ENCODE measurements at places on chromosomes 5 and 9. TPM values are rescaled to one million over a fixed set of nuclear protein-coding genes. Genes with fewer than 3 reads are reported as not detected.

ARSI gene
- total RNA-seq: 4.2 TPM

STING1 gene
- 0.19 TPM for total RNA-seq

SURF6 gene
- 32.9 TPM for total RNA-seq

MAPK9 gene
- 40.6 TPM for total RNA-seq

MSX2 gene
- total RNA-seq: 0.93 TPM

SLC34A3 gene
- not detected for total RNA-seq

SCGB3A2 gene
- not detected for total RNA-seq

DNA sequence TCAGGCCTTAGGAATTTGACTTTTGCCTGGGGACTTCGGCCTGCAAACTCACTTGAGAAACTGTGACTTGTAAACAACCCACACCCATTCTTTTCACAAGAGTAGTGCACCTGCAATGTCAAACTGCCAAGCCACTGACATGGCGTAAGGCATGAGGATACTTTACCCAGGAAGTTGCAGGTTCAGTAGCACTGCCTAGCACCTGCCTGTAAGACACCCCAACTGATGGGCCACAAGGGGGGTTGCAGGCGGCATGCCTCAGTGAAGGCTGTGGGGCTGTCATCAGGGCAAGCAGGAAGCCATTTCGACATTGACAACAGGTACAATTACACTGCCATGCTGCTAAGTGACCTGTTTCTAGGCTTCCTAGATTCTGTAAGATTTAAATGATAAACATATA, 41.3 kb upstream of the RASGEF1C start:
- no peak overlapping the region for H3K27ac ChIP-seq
- H3K4me3 ChIP-seq: no peak overlapping the region
- DNase-seq: no peak
- H3K36me3 ChIP-seq: peaks cover 3% of the 10 kb centered on the region

DNA sequence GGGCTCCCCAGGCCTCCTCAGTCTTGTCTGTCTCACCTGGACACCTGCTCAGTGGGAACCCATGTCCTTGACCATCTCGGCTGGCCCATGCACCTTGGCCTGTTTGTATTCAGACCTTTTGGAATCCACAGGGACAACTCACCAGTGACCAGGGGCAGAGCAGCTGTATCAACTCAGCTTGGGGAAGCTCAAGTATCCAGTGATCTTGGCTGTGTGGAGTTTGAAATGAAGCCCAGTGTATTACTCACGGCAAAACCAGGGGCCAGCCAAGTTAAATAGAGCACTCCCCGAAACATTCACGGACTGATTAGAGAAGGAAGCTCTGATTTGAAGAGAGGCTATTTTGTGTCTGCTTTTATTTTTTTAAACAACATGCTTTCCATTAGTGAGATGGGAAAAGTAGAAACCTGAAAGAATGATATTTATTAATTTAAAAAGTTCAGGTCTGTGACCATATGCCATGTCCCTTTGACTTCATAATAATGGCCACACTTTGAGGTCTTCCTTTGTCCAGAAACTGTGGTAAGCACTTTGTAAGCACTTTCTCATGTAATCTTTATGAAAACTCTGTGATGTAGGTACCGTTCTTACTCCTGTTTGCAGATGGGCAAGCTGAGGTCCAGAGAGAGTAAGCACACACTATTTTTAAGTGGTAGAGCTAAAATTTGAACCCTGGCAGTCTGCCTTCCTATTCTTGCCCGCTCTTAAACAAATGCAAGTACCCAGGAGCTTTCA, 656.5 kb downstream of the BNC2 start:
- no peaks in the 10 kb centered on the region for H3K36me3 ChIP-seq
- H3K27ac ChIP-seq: no peak overlapping the region
- H3K4me3 ChIP-seq: no peak overlapping the region
- no peaks in the 10 kb centered on the region for H3K4me1 ChIP-seq

- H3K4me1 ChIP-seq: no peaks in the 10 kb centered on the region
- DNase-seq: no peak
- H3K27ac ChIP-seq: no peak overlapping the region
- no peak overlapping the region for H3K4me3 ChIP-seq
- H3K36me3 ChIP-seq: no peaks in the 10 kb centered on the region
- no peaks in the 10 kb centered on the region for H3K27me3 ChIP-seq
Observed at GRCh38 chr5:173547579-173547978, 68.9 kb downstream of the BOD1 start.

Measured in neural progenitor cell (in vitro differentiated cells).